ENCODE measurements at places on chromosomes 16 and 17. TPM values are rescaled to one million over a fixed set of nuclear protein-coding genes. Genes with fewer than 3 reads are reported as not detected.

DNA sequence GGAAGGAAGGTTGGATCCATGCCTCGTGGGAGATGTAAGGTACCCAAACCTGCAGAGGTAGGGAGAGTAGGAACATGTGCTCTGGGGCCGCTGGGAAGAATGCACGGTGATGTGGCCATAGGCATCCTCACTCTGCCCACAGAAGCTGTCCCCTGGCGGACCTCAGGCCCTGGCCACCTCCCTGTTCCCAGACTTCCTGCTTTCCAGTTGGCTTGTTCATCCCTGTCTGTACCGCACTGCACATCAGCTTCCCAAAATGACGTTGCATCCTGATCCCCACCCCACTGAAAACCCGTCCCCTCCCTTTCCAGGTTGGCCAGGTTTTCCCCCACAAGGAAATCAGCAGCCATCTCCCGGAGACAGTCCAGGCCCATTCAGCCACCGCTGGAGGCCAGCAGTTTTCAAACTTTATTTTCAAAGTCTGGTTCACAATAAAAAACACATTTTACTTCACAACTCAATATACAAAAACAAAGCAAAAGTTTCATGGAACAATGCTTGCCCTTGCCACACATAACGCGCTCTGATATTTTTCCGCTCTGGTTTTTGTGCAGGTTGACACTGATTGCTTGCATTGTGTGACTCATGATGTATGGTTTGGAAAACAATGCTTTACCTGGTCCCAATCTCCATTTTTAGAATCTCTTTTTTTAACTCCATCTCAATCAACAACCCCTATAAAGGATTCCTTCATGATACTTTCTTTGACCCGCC is 143.0 kb downstream of the GAS7 start:
- no peak for DNase-seq

DNA sequence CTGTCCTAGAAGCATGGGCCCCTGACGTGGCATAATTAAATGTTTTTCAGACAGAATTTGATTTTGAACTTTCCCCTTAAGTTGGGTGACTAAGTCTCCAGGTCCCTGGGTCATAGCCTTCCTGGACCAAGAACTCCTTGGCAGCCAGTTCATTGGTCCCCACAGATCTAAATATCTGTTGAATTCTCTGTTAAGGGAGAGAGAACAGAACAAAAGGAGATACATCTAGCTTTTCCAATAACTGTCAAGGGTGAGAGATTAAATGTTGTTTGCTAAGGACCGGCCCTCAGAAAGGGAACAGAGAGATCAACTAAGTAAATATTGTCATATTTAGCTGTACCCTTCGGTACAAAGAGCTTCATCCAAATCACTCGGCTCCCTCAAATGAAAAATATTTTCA is 78.2 kb upstream of the NOL11 start:
- no peak for DNase-seq

RBFOX1 gene
- total RNA-seq, result not detected

- no peak for DNase-seq
These were observed 32.5 kb downstream of the WIPF2 start for GRCh38 chr17:40251576-40251975.

DNA sequence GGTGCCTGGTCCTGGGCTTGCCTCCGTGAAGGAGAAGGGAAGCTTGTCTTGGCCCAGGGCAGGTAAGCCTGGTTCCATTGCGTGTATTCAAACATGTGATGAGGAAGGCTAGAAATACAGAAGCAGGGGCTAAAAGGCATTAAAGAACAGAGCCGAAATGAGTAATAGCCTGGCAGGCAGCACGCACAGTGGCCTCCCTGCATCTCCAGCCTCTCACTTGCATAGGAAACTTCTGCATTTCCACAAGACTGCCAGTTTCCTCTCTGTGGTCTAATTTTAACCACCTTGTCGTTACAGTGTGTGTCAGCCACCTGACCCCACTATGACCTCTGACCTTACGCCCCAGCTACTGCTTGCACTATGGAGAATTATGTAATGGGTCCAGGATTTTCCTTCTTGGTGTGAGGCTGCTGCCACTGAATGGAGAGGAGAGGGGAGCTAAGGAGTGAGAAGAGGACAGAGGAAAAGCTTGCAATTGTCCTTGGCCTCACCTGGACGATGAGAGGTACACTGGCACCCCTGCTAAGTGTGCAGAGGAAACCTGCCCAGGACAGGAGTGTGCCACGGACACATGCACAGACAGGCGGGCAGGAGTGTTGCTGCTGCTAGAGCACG is 32.8 kb downstream of the HIC1 start:
- no peak for DNase-seq

PPL gene
- not detected for total RNA-seq

- no peak for DNase-seq
These were observed 40.4 kb upstream of the NOS2 start for GRCh38 chr17:27840688-27841087.

GRCh38 chr16:3171855-3172593 is 16.0 kb upstream of the OR1F1 start:
- DNase-seq, result peak; percentile 31

DNA sequence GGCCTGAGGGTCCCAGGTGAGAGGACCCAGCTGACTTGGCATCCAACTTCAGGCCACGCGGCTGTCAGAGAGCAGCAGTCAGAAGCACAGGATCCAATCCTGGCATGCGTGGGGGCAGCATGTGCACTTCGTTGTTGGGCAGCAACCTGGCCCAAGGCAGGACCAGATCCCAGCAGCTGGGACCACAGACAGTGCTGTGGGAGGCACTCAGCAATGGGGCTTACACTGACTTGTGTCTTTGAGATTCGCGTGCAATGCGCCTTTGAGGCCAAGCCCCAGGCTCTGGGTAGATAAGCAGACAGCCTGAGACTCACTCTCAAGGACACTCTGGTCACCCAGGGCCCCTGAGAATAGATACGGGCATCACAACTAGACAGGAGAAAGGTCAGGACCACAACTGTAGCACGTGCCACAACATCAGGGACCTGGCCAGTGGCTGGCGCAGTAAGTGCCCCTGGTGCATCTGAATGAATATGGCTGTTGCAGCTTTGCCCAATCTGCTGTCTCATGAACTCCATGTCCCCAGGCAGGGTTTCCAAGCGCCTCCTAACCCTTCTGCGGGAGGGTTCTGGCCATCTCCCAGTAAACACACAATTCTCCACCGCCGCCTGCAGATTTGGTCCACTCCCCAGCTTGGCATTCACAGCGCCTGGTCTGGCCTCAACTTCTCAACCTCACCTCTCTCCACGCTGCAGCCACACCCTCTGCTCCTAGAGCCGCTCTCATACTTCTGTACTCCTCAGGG is 3.2 kb downstream of the PAM16 start:
- DNase-seq, result no peak

AGRP gene
- total RNA-seq, result not detected

GRCh38 chr16:4597174-4597573 is 17.5 kb downstream of the UBALD1 start:
- DNase-seq, result no peak

DNA sequence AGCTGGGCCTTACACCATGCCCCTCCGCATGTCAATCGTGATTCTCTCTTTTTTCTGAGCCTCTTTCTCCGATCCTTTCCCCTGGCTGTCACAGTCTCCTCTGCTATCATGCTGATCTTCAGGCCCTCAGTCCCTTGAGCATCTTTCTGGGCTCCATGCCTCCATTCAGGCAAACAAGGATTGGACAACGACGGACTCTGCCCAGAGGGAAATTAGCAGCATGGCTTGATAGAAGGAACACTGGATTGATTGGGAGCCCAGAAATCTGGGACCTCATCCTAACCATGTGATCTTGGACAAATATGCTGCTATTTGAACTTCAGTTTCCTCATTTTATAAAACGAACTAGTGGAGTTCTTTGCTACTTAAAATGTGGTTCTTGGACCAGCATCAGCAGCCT is 19.6 kb upstream of the PHF12 start:
- no peak for DNase-seq

DNA sequence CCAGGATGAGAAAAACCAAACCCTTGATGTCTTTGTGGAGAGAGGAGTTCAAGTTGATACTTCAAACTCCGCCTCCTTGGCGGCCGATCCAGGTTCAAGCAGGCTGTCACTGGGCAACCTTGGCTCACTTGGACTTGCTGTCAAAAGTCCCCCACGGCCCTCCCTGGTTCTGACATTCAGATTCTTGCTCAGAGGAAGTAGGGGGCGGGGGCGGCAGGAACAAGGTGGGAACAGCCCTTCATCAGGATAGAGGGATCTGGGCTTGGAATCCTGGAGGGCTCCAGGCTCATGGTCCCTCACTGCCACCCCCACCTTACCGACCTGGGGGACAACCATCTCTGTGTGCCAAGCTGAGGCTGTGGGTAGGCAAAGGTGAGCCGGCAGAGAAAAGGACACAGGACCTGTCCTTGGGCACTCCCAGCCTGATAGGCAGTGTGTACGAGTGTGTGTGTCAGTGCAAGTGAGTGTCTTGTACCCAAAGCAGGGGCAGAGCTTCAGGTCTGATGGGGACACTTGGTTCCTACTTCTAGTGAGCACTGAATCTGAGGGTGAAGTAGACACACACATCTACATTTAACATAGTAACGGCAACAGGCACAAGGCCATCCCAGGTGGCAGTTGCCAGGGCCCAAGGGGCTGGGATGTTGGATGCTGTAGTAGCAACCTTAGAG is 6.6 kb upstream of the TSPOAP1 start:
- DNase-seq, result no peak

- peak; percentile 55 for DNase-seq
These were observed 10.4 kb upstream of the WFDC1 start for GRCh38 chr16:84284154-84284722.

- no peak for DNase-seq
These were observed 22.1 kb downstream of the PMFBP1 start for GRCh38 chr16:72149676-72150464.

- no peak for DNase-seq
These were observed at the start of gene MPO for GRCh38 chr17:58280480-58281217. MPO (minus strand) TSS chr17:58280935; CDS start chr17:58280758, 177 bp downstream.

DNA sequence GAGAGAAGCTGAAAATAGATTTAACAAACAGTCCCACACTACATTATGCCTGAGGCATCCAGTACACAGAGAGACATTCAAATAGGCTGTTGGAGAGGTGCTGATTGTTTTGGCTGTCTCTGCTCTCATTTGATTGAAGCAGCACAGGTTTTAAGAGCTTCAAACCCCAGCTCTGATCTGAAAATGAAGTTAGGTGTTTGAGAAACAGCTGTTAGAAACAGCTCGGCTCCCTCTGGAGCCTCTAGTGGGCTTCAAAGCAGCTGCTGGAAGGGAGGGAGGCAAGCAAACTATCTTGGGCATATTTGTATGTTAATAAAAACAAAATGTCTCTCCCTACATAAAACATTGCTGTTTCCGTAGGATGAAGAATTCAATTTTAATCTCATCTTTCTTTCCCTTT is 607.3 kb upstream of the GOT2 start:
- DNase-seq, result no peak
